ENCODE measurements at places on chromosomes 1 and 21. TPM values are rescaled to one million over a fixed set of nuclear protein-coding genes. Genes with fewer than 3 reads are reported as not detected.

DNA sequence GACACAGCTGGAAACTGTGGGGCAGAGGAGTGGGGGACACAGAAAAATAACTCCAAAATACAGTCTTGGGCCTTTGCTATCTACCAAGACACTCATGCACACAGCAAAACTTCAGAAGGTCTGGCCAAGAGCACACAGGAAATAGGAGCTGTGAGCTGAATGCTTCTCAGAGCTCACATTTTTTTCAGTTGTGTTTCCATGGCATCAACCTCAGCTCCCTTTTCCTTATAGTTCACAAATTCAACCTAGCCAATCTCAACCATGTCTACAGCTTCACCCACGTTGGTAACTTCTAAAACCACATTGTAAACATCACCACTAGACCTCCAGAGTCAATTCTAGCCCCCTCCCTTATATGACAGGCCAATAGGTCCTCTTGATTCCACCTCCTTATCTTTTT, 19.6 kb upstream of the SYNJ1 start:
- H3K4me1 ChIP-seq = no peaks in the 10 kb centered on the region
- no peak overlapping the region for H3K27ac ChIP-seq
- H3K27me3 ChIP-seq = no peaks in the 10 kb centered on the region

DNA sequence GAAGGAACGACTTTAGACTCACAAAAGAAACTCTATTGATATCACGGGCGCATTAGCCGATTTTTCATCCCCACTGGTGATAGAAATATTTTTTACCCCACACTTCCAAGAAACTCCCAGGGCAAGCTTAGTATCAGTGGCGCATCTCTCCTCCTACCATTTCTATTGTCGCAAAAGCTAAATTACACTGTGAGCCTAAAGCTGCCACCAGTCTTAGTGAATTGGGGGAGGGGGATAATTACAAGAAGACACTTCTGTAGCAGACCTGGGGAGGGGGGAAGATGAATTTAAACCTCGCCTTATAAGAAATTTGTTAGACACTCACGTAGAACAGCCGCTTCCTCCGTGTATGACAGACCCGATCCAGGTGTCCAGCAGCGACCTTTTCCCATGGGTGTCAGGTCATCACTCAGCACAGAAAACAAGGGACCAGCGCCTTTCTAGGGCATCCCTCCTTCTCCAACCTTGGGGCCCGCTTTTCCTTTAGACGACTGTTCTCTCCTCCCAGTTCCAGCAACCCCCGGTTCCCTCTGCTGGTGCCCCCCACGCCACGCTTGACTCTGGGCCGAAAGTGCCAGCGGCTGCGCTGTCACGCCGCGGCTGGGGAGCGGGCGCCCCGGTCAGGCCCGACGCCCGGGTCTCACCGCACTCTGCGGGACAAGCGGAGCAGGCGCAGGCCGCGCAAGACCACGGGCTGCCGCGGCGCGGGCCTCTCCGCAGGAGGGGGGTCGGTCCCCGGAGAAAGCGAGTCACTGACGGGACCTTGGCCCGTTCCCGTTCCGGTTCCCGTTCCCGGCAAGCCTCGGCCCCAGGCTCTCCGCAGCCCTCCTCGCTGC, 821 bp downstream of the PHC2 start:
- no peaks in the 10 kb centered on the region for H3K27me3 ChIP-seq
- no peaks in the 10 kb centered on the region for H3K4me1 ChIP-seq
- no peak for DNase-seq
- H3K36me3 ChIP-seq = no peaks in the 10 kb centered on the region
- peak overlapping the region; percentile 89 for H3K4me3 ChIP-seq
- peak overlapping the region; percentile 60 for H3K27ac ChIP-seq

DNA sequence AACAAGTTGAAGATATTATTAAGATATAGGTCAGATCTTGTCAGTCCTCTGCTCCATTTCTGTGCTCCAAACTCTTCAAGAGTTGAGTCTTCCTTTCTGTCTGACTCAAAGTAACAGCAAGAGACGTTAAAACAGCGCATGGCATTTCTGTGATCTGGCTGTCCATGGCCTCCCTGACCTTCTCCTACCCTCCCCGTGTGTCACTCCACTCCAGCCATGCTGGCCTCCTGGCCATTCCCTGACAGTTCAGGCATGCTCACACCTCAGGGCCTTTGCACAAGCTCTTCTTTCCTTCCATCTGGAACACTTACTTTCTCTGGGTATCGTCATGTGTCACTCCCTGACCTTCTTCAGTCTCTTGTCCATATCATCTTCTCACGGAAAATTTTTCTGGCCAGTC, 229.0 kb downstream of the CENPF start:
- no peaks in the 10 kb centered on the region for H3K27me3 ChIP-seq
- no peak overlapping the region for H3K27ac ChIP-seq
- no peaks in the 10 kb centered on the region for H3K36me3 ChIP-seq
- no peaks in the 10 kb centered on the region for H3K4me1 ChIP-seq

- no peak overlapping the region for H3K27ac ChIP-seq
- no peak overlapping the region for H3K4me3 ChIP-seq
- peaks cover 13% of the 10 kb centered on the region for H3K4me1 ChIP-seq
- no peaks in the 10 kb centered on the region for H3K36me3 ChIP-seq
- H3K27me3 ChIP-seq = no peaks in the 10 kb centered on the region
These were observed 32.9 kb upstream of the ATP2B4 start for GRCh38 chr1:203593723-203594122.

DNA sequence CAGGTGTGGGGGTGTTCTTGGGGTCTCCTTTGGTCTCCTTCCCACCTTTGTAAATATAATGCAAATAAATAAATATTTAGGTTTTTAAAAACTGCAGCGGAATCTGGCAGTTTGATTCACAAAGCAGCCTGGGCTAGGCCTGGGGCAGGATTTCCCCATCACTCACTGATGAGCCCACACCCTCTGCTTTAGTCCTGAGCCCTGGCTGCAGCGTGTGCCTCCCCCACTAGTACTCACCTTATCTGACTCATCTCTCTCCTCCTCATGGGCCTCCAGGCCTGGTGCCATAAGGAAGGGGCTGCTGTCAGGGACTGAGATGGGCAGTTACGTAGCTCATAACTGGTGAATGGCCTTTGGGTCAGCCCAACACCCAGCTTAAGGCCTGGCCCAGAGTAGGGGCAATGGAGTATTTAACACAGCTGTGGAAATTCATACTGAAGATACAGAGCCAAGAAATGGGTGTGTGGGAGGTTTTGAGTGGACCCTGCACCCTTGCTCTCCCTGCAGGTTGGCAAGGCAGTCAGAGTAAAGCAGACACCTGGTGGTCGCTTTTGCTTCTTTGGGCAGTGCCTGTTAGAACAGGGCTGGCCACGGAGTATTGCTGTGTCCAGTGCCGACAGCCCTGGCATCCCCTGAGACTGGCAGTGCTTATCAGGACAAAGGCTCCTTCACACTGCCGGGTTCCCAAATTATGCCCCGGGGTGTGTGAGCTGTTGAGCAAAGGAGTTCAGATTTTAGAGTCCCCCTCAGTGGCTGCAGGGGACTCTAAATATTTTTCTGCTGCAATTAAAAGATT, 39.7 kb downstream of the AZIN2 start:
- DNase-seq = no peak
- no peaks in the 10 kb centered on the region for H3K4me1 ChIP-seq
- H3K27me3 ChIP-seq = no peaks in the 10 kb centered on the region
- H3K27ac ChIP-seq = no peak overlapping the region

DNA sequence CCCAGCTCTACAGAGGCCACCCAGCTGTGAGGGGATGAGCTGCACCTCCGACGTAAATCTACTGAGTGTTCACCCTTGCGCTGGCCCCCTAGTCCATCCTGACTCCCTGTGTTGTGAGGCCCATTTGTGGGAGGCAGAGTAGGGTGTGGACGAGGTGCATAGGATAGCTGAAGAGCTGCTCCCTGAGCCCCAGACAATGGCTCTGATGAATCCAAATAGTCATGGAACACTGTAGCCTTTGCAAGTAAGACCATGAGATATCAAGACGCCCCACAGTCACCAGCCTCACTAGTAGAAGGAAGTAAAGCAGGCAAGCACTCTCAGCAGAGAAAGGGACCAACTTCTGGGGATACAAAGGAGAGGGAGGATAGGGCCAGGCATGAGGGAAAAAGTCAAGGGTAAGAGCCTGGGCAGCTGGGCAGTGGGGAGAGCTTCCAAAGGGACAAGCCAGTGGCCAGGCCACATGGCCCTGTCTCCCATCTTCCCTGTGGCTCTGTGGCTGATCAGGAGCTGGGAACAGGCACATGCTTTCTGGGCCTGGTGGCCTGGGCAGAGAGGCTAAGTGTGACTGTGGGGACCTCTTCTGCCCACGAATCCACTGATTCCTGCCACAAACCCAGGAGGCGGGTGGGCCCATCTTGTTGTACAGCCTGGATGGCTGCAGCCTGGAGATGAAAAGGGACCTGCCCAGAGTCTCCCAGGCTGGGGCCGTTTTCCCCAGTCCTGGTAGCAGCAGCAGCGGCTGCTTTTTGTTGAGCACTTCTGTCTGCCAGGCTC, 55.5 kb upstream of the EPS8L3 start:
- H3K36me3 ChIP-seq = no peaks in the 10 kb centered on the region
- no peak overlapping the region for H3K4me3 ChIP-seq
- no peak for DNase-seq
- peaks cover 23% of the 10 kb centered on the region for H3K4me1 ChIP-seq

- no peak overlapping the region for H3K27ac ChIP-seq
- H3K4me1 ChIP-seq = no peaks in the 10 kb centered on the region
- H3K36me3 ChIP-seq = no peaks in the 10 kb centered on the region
- H3K4me3 ChIP-seq = no peak overlapping the region
- H3K27me3 ChIP-seq = no peaks in the 10 kb centered on the region
These were observed 18.7 kb downstream of the HNRNPR start for GRCh38 chr1:23325393-23325792.

GRCh38 chr21:42931560-42932235, 6.3 kb upstream of the ERVH48-1 start:
- no peak overlapping the region for H3K27ac ChIP-seq
- H3K4me3 ChIP-seq = no peak overlapping the region
- no peak for DNase-seq
- no peaks in the 10 kb centered on the region for H3K4me1 ChIP-seq
- H3K27me3 ChIP-seq = no peaks in the 10 kb centered on the region
- no peaks in the 10 kb centered on the region for H3K36me3 ChIP-seq

- H3K4me1 ChIP-seq = no peaks in the 10 kb centered on the region
- no peaks in the 10 kb centered on the region for H3K36me3 ChIP-seq
- H3K27me3 ChIP-seq = no peaks in the 10 kb centered on the region
- no peak overlapping the region for H3K27ac ChIP-seq
- H3K4me3 ChIP-seq = no peak overlapping the region
These were observed 287.5 kb downstream of the ASTN1 start for GRCh38 chr1:176876966-176877515.

GRCh38 chr1:206482611-206483010, 12.3 kb downstream of the IKBKE start:
- no peaks in the 10 kb centered on the region for H3K4me1 ChIP-seq
- H3K27me3 ChIP-seq = no peaks in the 10 kb centered on the region
- H3K4me3 ChIP-seq = no peak overlapping the region
- H3K36me3 ChIP-seq = no peaks in the 10 kb centered on the region
- H3K27ac ChIP-seq = no peak overlapping the region

- no peaks in the 10 kb centered on the region for H3K4me1 ChIP-seq
- no peaks in the 10 kb centered on the region for H3K27me3 ChIP-seq
- no peak overlapping the region for H3K4me3 ChIP-seq
- no peaks in the 10 kb centered on the region for H3K36me3 ChIP-seq
These were observed 294.7 kb upstream of the POGK start for GRCh38 chr1:166544561-166544960.

DNA sequence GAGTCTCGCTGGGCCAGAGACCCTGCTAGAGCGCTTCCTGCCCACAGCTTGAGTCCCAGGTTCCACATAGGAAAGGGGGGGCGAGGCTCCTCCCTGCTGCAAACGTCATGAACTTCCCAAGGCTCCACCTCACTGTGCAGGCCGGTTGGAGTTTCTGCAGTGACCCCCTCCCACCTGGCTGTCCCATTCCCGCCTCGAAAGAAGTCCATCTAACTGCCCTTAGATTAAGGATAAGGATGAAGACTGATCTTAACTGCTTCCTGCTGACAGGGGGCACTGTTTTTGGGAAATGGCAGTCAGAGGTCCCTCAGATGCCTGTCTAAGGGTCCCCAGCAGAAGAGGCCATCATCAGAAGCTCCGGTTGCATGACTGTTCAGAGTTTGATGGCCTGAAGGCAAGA, 62.7 kb downstream of the STUM start:
- H3K4me1 ChIP-seq = peaks cover 10% of the 10 kb centered on the region
- no peak for DNase-seq
- no peaks in the 10 kb centered on the region for H3K36me3 ChIP-seq
- no peak overlapping the region for H3K27ac ChIP-seq
- H3K27me3 ChIP-seq = no peaks in the 10 kb centered on the region
- no peak overlapping the region for H3K4me3 ChIP-seq

DNA sequence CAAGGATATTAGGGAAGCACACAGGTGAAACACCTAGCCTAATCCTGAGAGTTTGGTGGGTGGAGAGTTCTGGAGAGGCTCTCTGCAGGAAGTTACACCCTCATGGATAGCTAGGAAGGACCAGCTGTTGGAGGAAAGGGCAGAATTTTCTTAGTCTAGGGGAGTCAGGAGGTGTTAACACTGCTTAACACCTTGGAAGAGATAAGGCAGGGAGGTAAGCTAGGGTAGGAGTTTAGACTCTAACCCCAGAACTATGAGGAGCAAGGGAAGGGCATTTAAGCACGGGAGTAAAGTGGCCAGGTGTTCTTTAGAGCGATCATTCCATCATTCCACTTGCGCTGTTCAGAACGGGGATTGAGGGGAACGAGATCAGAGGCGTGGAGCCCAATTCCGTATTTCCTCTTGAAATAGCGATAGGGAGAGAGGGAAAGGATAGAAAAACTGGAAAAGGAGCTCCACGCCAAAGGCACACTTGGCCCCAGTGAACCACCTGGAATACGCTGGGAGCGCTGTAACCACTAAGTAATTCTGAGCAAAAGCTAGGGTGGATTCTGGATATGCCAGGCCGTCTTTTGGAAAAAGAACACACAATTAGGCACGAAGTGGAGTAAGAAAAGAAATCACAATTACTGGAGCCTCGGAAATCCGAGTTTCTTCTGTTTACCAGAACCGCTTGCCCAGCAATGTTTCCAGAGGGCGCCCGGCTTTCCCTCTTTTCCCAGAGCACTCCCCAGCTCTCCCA, 1.5 kb upstream of the GPR137B start:
- DNase-seq = no peak
- peaks cover 2% of the 10 kb centered on the region for H3K4me1 ChIP-seq
- H3K27me3 ChIP-seq = no peaks in the 10 kb centered on the region
- H3K27ac ChIP-seq = no peak overlapping the region

UTS2 gene
- not detected for total RNA-seq

CYP4A22 gene
- total RNA-seq = not detected

MIXL1 gene
- 0.68 TPM for total RNA-seq

FCRL4 gene
- 0.12 TPM for total RNA-seq

ADCY10 gene
- total RNA-seq = 24.6 TPM

Data from testis (tissue), 5 donors.